Stimulated activated CD8-positive, alpha-beta memory T cell treated with anti-CD3 and anti-CD28 coated beads, Interleukin-4, amount 100 ng/mL, for 1 hour (primary cell): ENCODE measurements at places on chromosomes 5 and 9.

DNA sequence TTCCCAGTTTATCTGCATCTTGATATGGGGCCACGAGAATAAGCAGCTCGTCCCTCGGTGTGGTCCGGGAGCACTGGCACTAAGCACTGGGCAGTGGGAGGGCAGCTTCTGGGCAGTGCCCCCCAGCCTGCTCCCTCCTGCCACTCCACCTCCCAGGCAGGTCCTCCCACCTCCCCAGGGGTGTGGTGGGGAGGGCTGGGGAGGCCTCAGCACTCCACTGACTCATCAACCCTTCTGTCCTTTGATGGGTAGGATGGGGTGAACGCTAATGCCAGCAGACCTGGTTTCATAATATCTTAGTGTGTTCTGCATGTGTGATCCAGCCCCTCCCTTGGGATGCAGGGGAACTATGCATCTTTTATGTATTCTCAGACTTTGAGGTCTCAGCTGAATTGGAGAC is 62.2 kb upstream of the GNE start:
- no peak for DNase-seq

- no peak for DNase-seq
Observed at GRCh38 chr9:91966503-91966902, 16.5 kb upstream of the ROR2 start.

- peak; percentile 46 for DNase-seq
Observed at GRCh38 chr5:73201547-73202513, 28.8 kb downstream of the TMEM174 start.

GRCh38 chr5:42547141-42547540 is 123.9 kb downstream of the GHR start:
- DNase-seq: no peak

GRCh38 chr5:8752595-8752994 is 793.3 kb downstream of the SEMA5A start:
- no peak for DNase-seq

- no peak for DNase-seq
Observed at GRCh38 chr5:139734539-139734916, 61.1 kb upstream of the PSD2 start.

DNA sequence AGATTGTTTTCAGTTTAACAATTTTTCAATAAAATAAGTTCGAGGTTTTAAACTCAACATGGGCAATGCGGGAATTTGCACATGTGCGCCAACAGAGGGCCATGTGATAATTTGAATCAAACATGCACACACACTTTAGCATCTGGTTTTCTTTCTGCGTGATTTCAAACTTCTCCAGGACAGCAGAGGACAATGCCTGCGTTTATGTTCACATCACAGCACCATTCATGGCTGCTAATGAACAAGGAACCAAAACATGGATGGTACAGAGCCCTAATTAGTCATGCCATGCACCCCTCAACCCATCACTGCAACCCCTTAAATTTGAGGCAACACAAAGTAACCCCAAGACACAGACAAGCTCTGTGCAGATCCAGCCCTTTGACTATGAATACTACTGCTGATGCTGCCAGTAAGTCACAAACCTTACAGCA is 2.8 kb downstream of the SHC3 start:
- no peak for DNase-seq

- DNase-seq: no peak
Observed at GRCh38 chr5:14810928-14811572, 60.5 kb downstream of the ANKH start.

GRCh38 chr5:99817796-99818195 is 717.4 kb upstream of the FAM174A start:
- DNase-seq: no peak

- no peak for DNase-seq
Observed at GRCh38 chr5:1399737-1400136, 45.5 kb downstream of the SLC6A3 start.
